Trophoblast cell (in vitro differentiated cells and primary cell): ENCODE measurements at places on chromosomes 5 and 9.
A peak's percentile ranks its signal among the peaks of the same experiment; 100 is the strongest.

DNA sequence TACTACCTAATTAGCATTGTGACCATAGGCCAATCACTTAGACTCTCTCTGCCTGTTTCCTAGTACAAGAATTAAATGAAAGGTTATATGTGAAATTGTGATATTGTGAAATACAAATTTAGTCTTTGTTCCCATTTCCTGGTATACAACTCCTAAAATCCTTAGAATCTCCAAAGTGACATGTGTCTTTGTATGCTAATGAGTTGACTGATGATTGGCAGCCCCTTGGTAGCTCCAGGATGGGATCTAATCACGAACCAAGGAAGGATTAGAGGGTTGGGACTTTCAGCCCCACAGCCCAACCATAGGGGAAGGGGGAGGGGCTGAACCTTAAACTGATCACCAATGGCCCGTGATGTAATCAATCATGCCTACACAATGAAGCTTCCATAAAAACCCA is 31.6 kb downstream of the ATP6V0E1 start:
- no peak for DNase-seq

DNA sequence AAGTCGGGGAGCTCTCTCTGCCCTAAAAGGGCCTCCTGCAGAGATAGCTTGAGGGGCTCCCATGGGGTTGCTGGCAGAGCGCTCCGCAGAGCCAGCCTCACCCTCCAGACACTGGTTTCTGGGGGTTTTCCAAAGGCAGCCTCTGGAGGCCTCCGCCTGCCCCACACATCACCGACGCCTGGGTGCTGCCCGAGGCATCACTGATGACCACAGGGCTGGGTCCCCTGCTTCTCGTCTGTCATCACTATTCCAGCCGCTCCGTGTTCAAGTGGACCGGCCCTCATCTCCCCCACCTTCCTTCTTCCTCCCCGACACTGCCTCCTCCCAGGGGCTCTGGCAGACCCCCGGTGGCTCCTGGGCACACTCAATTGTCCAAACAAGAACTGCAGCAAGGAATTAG is 64.1 kb upstream of the IRX4 start:
- DNase-seq = no peak

- no peak for DNase-seq
These were observed 184.6 kb downstream of the CACNA1B start for GRCh38 chr9:138062196-138062595.

DNA sequence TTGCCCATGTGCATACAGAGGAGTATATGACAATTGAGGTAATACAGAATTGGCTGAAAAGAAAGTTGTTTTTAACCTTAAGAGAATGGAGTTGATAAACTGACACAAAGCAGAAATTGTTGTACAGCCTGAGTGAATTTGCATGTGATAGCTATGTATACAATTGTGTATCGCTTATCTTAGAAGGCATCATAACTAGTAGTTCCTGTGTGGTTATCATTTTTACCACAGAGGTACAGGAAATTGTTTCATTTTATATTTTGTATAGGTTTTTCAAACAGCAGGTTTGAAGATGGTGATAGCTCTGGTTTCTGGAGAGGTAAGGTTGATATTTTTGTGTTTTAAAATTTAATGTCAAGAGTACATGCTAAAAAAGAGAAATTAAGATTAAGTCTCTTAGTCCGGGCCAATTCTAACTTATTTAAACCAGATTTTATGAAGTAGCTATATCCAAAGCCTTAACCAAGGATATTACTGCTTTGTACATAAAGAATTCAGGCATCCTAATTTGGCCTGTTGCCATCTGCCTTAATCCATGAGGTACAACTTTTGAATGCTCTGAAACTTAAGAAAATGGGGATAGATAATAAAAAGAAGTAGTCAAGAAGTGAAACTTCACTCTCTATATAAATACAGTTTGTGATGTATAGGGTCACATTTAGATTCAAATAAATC is 26.0 kb downstream of the DDX4 start:
- no peak for DNase-seq

DNA sequence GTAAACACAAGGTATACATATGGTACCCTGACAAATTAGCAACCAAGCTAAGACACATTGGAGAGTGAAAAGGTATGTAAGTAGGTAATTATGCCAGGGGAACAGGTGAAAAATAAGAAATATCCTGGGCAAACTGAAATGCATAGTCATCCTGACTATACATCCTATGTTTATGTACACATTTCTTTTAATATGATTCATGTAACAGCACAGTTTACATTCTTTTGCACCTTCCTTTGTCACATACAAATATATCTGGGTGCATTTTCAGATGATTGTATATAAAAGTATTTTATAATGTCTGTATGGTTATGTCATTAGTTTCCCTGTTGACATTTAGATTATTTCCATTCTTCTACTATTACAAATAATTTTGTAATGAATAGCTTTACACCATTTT is 1146.9 kb downstream of the EFNA5 start:
- no peak for DNase-seq

GRCh38 chr5:58543723-58544122 is 39.2 kb upstream of the RAB3C start:
- DNase-seq = peak; percentile 36

GRCh38 chr5:59685793-59686192 is 207.7 kb downstream of the PDE4D start:
- no peak for DNase-seq

DNA sequence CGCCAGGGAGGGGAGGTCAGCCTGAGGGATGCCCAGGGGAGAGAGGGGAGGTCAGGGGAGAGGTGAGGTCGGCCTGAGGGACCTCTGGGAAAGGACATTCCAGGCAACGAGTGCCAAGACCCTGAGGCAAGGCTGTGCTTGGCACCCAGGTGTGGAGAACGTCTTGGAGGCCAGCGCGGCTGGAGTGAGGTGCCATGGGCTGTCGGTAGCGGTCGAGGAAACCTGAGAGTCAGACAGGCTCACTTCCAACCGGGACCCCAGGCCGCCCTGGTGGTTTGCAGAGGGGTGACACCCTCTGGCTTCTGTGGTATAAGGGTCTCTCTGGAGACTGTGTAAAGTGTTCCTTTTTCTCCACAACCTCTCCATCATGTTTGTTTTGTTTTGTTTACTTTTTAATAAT is 82.9 kb downstream of the CACNA1B start:
- no peak for DNase-seq
